Fibroblast of skin of right biceps (primary cell): ENCODE measurements at places on chromosomes 5 and 9.

GRCh38 chr5:55062039-55062779 is 38.2 kb downstream of the GZMK start:
- DNase-seq = no peak

- no peak for DNase-seq
These were observed 17.0 kb upstream of the SH3TC2 start for GRCh38 chr5:149079883-149080282.

DNA sequence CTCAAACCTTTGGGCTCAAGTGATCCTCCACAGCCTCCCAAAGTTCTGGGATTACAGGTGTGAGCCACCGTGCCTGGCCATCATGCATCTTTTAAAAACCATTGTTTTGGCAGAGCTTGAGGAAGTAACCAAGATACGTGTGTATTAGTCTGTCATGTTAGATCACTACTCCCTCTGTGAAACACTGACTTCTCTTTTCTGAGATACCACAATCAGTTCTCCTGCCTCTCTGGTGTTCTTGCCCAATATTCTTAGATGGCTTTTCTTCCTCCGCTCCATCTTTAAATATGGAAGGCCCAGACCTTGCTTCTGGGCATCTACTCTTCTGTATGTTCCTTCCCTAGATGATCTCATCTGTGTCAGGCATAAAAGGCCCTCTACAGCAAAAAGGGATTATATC is 14.2 kb upstream of the CCNB1 start:
- DNase-seq = no peak

DNA sequence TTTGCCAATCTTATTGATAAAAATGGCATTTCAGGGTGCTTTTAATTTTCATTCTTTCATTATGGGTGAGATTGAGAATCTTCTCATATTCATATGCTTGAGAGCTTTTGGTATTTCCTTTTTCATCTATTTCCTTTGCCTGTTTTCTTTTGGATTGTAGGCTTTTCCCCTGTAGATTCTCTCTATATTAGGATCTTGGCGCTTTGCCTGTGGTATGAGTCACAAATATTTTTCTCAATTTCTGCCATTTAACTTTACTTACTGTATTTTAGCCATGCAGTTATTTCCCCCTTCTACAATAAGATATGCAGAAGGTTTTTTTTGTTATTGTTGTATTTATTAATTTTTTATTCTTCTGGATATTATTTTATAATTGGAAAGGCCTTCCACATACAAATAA is 21.5 kb upstream of the KLF9 start:
- peak; percentile 89 for DNase-seq

DNA sequence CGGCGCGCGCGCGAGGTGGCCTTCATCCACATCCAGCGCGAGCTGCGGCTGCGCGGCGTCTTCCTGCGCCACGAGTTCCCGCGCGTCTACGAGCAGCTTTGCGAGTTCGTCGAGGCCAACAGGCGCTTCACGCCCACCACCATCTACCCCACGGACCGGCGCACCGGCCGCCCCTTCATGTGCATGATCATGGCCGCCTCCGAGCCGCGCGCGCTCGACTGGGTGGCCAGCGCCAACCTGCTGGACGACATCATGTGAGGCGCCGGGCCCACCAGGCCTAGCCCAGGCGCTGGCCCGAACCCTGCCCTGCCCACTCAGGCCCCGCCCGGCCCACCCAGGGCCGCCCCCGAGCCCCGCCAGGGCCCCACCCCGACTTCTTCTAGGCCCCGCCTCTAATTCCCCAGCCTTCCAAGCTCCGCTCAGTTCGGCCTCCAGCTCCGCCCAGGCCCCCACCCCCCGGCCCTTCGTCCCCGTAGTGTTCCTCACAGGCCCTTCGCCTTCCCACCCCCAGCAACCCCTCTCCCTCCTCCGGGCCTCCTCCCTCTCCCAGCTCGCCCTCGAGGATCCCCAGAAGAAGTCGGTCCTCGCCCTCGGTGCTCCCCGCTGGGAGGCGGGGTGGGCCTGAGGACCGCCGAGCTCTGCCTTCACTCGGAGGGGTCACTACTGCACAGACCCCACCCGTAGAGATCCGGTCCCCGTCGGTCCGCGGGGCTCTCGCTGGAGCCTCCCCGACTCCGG is 2.0 kb upstream of the PHPT1 start:
- DNase-seq = peak; percentile 74
